ENCODE measurements at places on chromosomes 3 and 15. TPM values are rescaled to one million over a fixed set of nuclear protein-coding genes. Genes with fewer than 3 reads are reported as not detected.

GRCh38 chr3:146796078-146796477, 190.9 kb upstream of the PLSCR5 start:
- H3K36me3 ChIP-seq: no peaks in the 10 kb centered on the region
- H3K4me3 ChIP-seq: no peak overlapping the region
- no peaks in the 10 kb centered on the region for H3K27me3 ChIP-seq
- no peak for DNase-seq

DNA sequence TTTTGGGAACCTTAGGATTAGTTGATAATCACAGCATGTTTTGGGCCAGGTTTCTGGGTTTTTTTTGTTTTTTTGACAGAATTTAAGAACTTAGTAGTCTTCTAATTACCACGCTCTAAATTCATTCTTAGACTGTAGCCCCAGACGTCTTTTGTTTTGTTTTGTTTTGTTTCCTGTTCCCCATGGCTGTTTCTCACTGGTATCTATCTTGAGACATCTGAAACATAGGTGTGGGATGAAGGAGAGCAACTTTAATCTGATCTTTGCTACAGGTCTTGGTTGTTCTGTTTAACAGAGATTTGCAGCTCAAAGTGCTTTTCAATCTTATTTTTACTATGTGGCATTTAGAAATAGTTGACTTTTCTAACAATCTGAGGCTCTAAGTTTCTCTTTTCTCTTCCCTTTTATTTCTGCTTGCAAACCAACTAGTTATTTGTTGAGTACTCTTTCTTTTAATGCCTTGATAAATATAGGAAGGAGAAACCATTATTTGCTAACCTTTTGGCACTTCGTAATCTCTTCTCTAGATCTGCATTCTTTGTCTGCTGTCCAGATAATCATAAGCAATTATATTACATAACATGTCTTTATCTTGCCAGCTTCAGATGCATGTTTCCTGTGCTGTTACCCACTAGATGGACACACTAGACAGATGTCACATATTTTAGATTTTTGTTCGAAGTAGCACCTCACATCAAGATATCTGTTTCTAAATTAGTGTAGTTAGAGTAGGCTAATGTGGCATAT, 40.9 kb downstream of the FBXL2 start:
- H3K27me3 ChIP-seq: peaks cover 24% of the 10 kb centered on the region
- H3K4me1 ChIP-seq: peaks cover 1% of the 10 kb centered on the region
- no peak for DNase-seq
- H3K27ac ChIP-seq: no peak overlapping the region

- no peak overlapping the region for H3K4me3 ChIP-seq
- H3K4me1 ChIP-seq: peaks cover 13% of the 10 kb centered on the region
- H3K27me3 ChIP-seq: no peaks in the 10 kb centered on the region
- H3K36me3 ChIP-seq: peaks cover 2% of the 10 kb centered on the region
Observed at GRCh38 chr3:141370065-141370533, 1.8 kb downstream of the ZBTB38 start.

The ZMAT3 gene
- 21.1 TPM for total RNA-seq

The GPR27 gene
- 0.28 TPM for total RNA-seq

GRCh38 chr3:85151555-85151954, 192.8 kb downstream of the CADM2 start:
- no peak for DNase-seq
- no peaks in the 10 kb centered on the region for H3K27me3 ChIP-seq
- no peaks in the 10 kb centered on the region for H3K36me3 ChIP-seq
- no peak overlapping the region for H3K4me3 ChIP-seq
- H3K4me1 ChIP-seq: no peaks in the 10 kb centered on the region
- H3K27ac ChIP-seq: no peak overlapping the region

GRCh38 chr15:51924156-51925068, 47.2 kb downstream of the LEO1 start:
- H3K4me3 ChIP-seq: no peak overlapping the region
- DNase-seq: no peak
- H3K27ac ChIP-seq: no peak overlapping the region

DNA sequence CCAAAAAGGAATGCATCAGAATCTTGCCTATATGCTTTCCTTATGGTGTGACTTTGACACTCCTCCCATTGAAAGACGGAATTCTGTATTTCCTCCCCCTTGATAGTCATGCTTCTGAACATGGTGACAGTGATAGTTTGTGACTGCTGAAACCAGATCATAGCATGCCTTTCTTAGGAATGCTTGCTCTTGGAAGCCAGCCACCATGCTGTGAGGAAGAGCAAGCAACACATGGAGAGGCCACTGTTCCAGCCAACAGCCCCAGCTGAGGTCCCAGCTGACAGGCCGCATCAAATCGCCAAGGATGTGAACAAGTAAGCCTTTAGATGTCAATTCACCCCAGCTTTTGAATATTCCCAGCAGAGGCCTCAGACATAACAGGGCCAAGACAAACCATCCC, 100.1 kb downstream of the IGF2BP2 start:
- no peak overlapping the region for H3K4me3 ChIP-seq
- no peak for DNase-seq
- peaks cover 13% of the 10 kb centered on the region for H3K27me3 ChIP-seq

The GRAMD2A gene
- not detected for total RNA-seq

DNA sequence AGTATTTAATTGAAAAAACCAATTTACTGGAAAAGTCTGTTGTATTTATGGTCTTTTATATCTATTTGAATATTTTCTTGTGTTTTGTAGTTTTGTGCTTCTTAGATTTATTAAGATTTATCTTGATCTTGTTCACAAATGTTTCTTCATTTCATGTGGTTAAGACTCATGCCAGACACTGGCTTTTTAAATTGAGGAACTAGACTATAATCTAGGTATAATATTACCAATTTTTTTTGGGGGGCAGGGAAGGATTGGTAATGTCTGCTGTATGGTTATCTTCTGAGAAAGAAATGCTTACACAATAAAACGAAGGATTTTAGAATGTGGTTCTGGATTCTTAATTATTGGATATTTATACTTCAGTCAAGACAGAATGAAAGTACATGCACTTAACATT, 24.9 kb downstream of the AP4E1 start:
- no peak for DNase-seq
- H3K27me3 ChIP-seq: no peaks in the 10 kb centered on the region
- H3K4me3 ChIP-seq: no peak overlapping the region
- H3K36me3 ChIP-seq: peaks cover 25% of the 10 kb centered on the region

- peak; percentile 94 for DNase-seq
- H3K27me3 ChIP-seq: peaks cover 20% of the 10 kb centered on the region
- peak overlapping the region; percentile 83 for H3K4me3 ChIP-seq
- no peaks in the 10 kb centered on the region for H3K36me3 ChIP-seq
- no peak overlapping the region for H3K27ac ChIP-seq
- H3K4me1 ChIP-seq: peaks cover 5% of the 10 kb centered on the region
Observed at GRCh38 chr3:194333212-194333980, 17.7 kb downstream of the CPN2 start.

DNA sequence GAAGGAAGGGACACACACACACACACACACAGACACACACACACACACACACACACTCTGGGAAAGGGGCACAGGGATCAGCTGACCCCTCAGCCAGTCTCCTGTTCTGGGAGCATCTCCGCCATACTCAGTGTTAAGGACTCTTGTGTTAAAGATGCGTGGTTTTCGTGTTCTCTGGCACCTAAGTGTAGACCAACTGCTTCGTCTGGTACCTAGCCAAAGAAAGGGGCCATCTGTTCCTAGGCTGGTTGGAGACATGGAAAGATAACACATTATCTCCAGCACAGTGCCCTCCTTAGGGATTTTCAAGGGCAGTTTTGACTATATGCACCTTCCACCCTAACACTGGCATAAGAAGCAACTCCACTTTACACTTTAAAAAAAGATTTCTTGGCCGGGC, 65.1 kb downstream of the EPHB1 start:
- H3K27ac ChIP-seq: no peak overlapping the region
- no peak overlapping the region for H3K4me3 ChIP-seq
- H3K27me3 ChIP-seq: peaks cover 24% of the 10 kb centered on the region
- H3K36me3 ChIP-seq: no peaks in the 10 kb centered on the region
- no peak for DNase-seq

GRCh38 chr15:50018491-50018890, 100.5 kb downstream of the ATP8B4 start:
- DNase-seq: no peak
- H3K27me3 ChIP-seq: peaks cover 2% of the 10 kb centered on the region
- no peak overlapping the region for H3K27ac ChIP-seq
- peaks cover 5% of the 10 kb centered on the region for H3K4me1 ChIP-seq
- H3K4me3 ChIP-seq: no peak overlapping the region

GRCh38 chr3:130543322-130543721, 26.3 kb downstream of the COL6A6 start:
- DNase-seq: no peak
- no peak overlapping the region for H3K4me3 ChIP-seq
- H3K4me1 ChIP-seq: no peaks in the 10 kb centered on the region
- H3K27me3 ChIP-seq: peaks cover 4% of the 10 kb centered on the region

GRCh38 chr15:51625236-51625635, 2.7 kb upstream of the DMXL2 start:
- H3K27ac ChIP-seq: no peak overlapping the region
- H3K36me3 ChIP-seq: no peaks in the 10 kb centered on the region
- H3K27me3 ChIP-seq: peaks cover 11% of the 10 kb centered on the region
- DNase-seq: no peak

DNA sequence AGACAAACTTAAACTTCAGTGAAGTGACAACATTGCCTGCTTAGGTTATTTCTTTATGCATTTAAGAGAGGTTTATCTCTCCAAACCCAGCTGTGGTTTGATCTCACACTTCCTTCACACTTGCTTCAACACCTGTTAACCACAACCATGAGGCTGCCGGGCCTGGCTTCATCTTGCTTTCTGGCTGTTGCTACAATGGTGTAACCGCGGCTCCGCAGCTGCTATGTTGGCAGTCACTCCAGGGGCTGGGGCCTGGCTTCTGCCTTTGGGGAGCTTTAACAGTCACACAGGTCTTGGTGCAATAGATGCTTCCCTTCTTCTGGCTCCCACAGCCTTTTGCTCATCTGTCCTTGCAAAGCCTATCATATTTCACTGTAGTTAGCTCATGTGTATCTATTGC, 72.9 kb upstream of the MNS1 start:
- H3K4me1 ChIP-seq: peaks cover 12% of the 10 kb centered on the region
- peak overlapping the region; percentile 45 for H3K27ac ChIP-seq
- peaks cover 5% of the 10 kb centered on the region for H3K27me3 ChIP-seq
- peaks cover 2% of the 10 kb centered on the region for H3K36me3 ChIP-seq
- peak; percentile 60 for DNase-seq
